ENCODE measurements at places on chromosomes 7 and 10. TPM values are rescaled to one million over a fixed set of nuclear protein-coding genes. Genes with fewer than 3 reads are reported as not detected.

GRCh38 chr7:106344211-106344610 is 59.4 kb upstream of the NAMPT start:
- H3K27ac ChIP-seq, result peak overlapping the region; percentile 34
- no peaks in the 10 kb centered on the region for H3K36me3 ChIP-seq
- ATAC-seq, result no peak
- no peaks in the 10 kb centered on the region for H3K4me1 ChIP-seq

NANOS1 gene
- 16.1 TPM for total RNA-seq

GRCh38 chr10:123587110-123587509 is 79.0 kb upstream of the GPR26 start:
- H3K36me3 ChIP-seq, result no peaks in the 10 kb centered on the region
- H3K4me1 ChIP-seq, result peaks cover 7% of the 10 kb centered on the region
- no peak for ATAC-seq
- no peaks in the 10 kb centered on the region for H3K27me3 ChIP-seq

DNA sequence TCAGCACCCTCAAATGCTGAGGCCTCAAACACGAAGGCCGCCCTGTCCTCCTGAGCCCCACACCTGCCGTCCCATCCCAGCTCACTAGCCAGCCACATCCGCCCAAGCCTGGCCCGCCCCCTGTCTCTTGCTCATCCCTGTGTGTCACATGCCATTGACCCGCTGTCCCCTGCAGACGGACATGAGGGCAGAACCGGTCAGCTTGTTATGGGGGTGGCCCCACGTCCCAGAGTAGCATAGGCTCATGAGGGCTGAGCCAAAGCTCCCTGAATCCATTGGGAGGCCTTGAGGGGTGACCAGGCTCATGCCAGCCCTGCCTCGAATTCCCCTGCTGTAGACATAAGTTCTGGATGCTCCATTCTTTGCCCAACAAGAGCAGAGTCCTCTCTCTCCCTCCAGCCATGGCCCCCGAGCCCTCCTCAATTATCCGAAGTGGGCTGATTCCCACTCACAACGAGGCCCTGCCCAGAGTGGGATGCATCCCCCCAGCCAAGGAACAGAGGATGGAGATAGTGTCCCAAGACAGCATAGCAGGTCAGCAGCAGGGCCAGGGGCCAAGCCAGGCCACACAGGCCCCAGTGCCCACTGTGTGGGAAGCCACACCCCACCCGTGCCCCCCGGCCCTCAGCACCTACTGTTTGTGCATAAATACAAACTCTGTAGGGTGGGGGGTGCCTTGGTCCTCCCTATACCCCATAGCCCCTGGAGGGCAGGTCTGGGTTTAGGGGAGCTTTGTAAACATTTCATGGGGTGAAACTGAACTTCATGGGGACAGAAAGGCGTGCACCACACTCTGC is 42.1 kb downstream of the EBF3 start:
- no peak overlapping the region for H3K4me3 ChIP-seq
- H3K4me1 ChIP-seq, result no peaks in the 10 kb centered on the region
- H3K36me3 ChIP-seq, result no peaks in the 10 kb centered on the region
- peaks cover 4% of the 10 kb centered on the region for H3K27me3 ChIP-seq
- ATAC-seq, result no peak
- no peak overlapping the region for H3K27ac ChIP-seq

FOXK1 gene
- total RNA-seq, result 31.1 TPM

GRCh38 chr7:38825721-38826440 is 83.1 kb downstream of the VPS41 start:
- H3K4me3 ChIP-seq, result no peak overlapping the region
- H3K27ac ChIP-seq, result peak overlapping the region; percentile 59
- ATAC-seq, result peak; percentile 58
- no peaks in the 10 kb centered on the region for H3K36me3 ChIP-seq
- peaks cover 28% of the 10 kb centered on the region for H3K4me1 ChIP-seq
- no peaks in the 10 kb centered on the region for H3K27me3 ChIP-seq

GRCh38 chr10:113954409-113954808 is 89.3 kb upstream of the ADRB1 start:
- no peaks in the 10 kb centered on the region for H3K27me3 ChIP-seq
- H3K27ac ChIP-seq, result peak overlapping the region; percentile 78
- H3K4me3 ChIP-seq, result no peak overlapping the region
- H3K36me3 ChIP-seq, result no peaks in the 10 kb centered on the region

DNA sequence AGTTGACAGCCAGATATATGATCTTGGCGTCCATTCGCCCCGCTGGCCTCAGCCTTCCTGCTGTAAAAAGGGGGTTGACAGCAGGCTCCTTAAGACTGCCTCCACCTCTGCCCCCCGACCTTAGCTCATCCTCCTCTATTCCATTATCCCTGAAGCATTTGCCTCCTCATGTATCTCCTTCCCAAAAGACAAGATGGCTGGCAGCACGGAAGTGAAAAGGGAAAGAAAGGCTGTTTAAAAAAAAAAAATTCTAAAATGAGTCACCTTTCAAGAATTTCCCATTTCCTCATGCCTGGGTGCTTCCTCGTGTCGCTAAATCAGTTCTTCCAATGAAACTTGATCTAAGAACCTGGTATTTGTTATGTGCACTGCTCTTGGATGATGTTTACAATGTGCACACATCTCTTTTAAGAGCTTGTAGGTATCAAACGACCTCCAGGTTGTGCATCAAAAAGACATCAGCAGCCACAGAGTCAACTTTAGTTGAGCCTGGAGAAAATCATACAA is 1.7 kb downstream of the SCRN1 start:
- H3K27me3 ChIP-seq, result no peaks in the 10 kb centered on the region
- H3K36me3 ChIP-seq, result no peaks in the 10 kb centered on the region
- H3K27ac ChIP-seq, result peak overlapping the region; percentile 91
- H3K4me1 ChIP-seq, result peaks cover 46% of the 10 kb centered on the region
- ATAC-seq, result peak; percentile 21

DNA sequence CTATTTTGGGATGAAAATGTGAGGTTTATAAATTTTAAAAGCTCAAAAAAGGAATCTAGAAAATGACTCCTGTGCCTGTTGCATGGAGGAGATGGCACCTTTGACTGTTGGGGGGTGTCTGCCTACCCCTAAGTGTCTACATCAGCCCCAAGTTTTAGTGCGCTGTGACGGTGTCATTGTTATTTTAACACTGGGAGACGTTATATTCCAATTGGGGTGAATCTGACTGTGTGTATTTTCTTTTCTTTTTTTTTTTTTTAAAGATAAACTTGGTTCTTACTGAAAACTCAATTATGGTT is 517 bp downstream of the SRGN start:
- H3K4me1 ChIP-seq, result no peaks in the 10 kb centered on the region
- no peak for ATAC-seq
- peak overlapping the region; percentile 84 for H3K27ac ChIP-seq
- peak overlapping the region; percentile 41 for H3K4me3 ChIP-seq
- H3K36me3 ChIP-seq, result no peaks in the 10 kb centered on the region

ZSWIM8 gene
- total RNA-seq, result 113 TPM

GRCh38 chr7:68958571-68958970 is 639.7 kb upstream of the AUTS2 start:
- no peaks in the 10 kb centered on the region for H3K36me3 ChIP-seq
- ATAC-seq, result no peak
- H3K27ac ChIP-seq, result no peak overlapping the region
- H3K4me1 ChIP-seq, result no peaks in the 10 kb centered on the region
- H3K4me3 ChIP-seq, result no peak overlapping the region
- no peaks in the 10 kb centered on the region for H3K27me3 ChIP-seq

CUBN gene
- 2.8 TPM for total RNA-seq

GRCh38 chr7:138575897-138576428 is 115.9 kb downstream of the TRIM24 start:
- H3K36me3 ChIP-seq, result peaks cover 3% of the 10 kb centered on the region
- H3K27me3 ChIP-seq, result no peaks in the 10 kb centered on the region
- H3K4me1 ChIP-seq, result no peaks in the 10 kb centered on the region
- H3K27ac ChIP-seq, result no peak overlapping the region

TRA2A gene
- total RNA-seq, result 50.0 TPM

ANKRD30A gene
- total RNA-seq, result not detected

DNA sequence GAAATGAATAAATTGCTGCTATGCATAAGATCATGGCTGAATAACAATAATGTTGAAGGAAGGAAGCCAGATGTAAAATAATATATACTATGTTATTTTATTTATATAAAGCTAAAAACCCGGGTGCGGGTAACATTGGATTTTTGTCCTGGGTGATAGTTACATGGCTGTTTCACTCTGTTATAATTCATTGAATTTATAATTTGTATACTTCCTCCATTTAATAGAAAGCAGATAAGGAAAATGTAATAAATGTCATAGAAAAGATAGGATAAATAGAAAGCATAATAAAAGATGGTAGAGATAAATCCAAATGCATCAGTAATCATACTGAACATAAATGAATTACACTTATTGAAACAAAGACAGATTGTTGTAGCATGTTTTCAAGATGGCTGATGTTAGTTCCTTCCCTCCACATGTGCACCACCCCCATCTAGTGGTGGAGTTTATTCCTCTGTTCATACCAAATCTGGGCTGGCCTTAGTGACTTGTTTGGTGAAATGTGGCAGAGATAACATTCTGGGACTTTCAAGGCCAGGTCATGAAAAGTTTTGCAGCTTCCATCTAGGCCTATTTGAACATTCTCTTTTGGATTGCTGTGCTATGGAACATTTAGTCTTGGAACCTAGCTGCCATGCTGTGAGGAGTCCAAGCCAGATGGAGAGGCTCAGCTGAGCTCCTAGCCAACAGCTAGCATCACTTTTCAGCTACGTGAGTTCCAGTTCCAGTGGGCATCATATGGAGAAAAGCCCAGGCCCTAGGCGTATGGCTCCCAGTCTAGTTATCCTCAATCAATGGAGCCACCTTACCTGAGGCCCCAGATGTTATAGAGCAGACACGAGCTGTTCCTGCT is 46.9 kb downstream of the AHCYL2 start:
- H3K4me3 ChIP-seq, result no peak overlapping the region
- ATAC-seq, result no peak
- H3K36me3 ChIP-seq, result peaks cover 9% of the 10 kb centered on the region
- no peaks in the 10 kb centered on the region for H3K4me1 ChIP-seq

CLRN3 gene
- not detected for total RNA-seq

DNA sequence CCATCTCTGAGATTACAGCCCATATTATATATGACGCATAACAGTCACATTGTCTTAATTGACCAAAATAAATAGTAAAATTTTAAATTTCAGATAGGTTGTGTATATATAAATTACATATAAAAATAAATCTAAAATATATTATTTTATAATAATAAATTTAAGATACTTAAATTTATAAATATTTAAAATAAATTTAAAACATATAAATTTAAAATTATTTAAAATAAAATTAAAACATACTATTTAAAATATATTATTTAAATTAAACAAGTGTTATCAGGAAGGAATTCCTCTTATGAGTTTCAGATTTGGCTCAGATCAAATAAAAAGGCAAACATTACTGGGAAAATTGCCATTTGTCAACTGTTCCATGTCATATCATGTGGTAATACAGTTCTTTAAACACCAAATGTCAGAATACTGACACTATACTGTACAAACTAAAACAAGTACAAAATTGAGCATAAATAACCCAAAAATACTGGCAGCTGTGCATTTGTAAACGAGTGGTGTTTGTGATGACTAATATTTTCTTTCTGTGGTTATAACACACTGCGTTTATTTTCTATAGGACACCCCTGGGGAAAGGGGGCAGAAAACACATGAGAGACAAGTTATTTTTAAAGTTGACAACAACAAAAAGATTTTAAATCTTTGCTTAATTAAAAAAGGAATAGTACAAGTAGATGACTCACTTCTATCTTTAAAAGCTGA is 71.3 kb upstream of the DGKB start:
- H3K4me3 ChIP-seq, result no peak overlapping the region
- H3K27ac ChIP-seq, result no peak overlapping the region
- ATAC-seq, result no peak
- no peaks in the 10 kb centered on the region for H3K27me3 ChIP-seq
- H3K4me1 ChIP-seq, result peaks cover 7% of the 10 kb centered on the region

FAM180A gene
- 2.8 TPM for total RNA-seq

DNA sequence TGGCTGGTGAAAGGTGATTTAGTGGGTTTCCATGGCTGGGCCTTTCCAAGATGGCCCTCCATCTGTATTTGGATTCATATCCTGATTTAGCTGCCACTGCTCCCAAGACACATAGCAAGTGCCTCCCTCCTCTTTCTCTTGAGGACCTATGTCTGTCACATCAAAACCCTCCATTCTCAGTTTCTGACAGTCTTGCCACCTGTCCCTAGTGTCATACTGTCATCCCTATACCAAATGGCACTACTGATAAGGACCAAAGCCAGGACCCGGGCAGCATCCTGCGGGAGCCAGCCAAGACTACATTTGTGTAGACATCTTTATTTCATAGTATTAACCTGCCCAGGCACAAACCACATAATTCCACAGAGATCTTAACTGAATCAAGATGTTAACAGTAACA is 34.8 kb downstream of the PNLIPRP2 start:
- H3K27ac ChIP-seq, result no peak overlapping the region
- H3K27me3 ChIP-seq, result peaks cover 15% of the 10 kb centered on the region
- no peak overlapping the region for H3K4me3 ChIP-seq
- H3K4me1 ChIP-seq, result no peaks in the 10 kb centered on the region
- H3K36me3 ChIP-seq, result no peaks in the 10 kb centered on the region

DNA sequence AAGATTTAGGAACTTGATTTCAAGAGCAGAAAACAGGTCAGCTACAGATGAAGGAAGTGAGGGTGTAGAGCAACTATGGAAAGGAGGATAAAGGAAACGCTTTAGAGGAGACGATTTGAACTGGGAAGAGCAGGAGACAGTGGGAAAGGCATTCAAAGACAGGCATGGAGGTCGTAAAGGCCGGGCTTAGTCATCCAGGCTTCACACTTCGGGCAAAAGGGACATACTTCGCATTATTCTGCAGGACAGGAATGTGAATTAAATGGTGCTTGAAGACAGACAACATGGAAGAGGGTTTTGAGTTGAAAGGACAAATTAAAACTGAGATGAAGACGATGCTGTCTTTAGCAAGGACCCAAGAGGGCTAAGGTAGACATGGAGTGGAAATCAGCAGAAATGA is 8.1 kb downstream of the FAM171A1 start:
- no peaks in the 10 kb centered on the region for H3K4me1 ChIP-seq
- H3K27me3 ChIP-seq, result no peaks in the 10 kb centered on the region
- ATAC-seq, result no peak
- H3K27ac ChIP-seq, result no peak overlapping the region
- no peaks in the 10 kb centered on the region for H3K36me3 ChIP-seq
- H3K4me3 ChIP-seq, result no peak overlapping the region

- ATAC-seq, result no peak
- H3K36me3 ChIP-seq, result no peaks in the 10 kb centered on the region
- no peak overlapping the region for H3K4me3 ChIP-seq
- H3K27me3 ChIP-seq, result no peaks in the 10 kb centered on the region
- no peaks in the 10 kb centered on the region for H3K4me1 ChIP-seq
Observed at GRCh38 chr10:79542626-79543025, 17.6 kb downstream of the SFTPA2 start.

GRCh38 chr7:95861041-95861440 is 88.7 kb downstream of the DYNC1I1 start:
- no peaks in the 10 kb centered on the region for H3K36me3 ChIP-seq
- H3K27me3 ChIP-seq, result no peaks in the 10 kb centered on the region
- no peak for ATAC-seq
- H3K27ac ChIP-seq, result no peak overlapping the region
- H3K4me1 ChIP-seq, result no peaks in the 10 kb centered on the region

DNA sequence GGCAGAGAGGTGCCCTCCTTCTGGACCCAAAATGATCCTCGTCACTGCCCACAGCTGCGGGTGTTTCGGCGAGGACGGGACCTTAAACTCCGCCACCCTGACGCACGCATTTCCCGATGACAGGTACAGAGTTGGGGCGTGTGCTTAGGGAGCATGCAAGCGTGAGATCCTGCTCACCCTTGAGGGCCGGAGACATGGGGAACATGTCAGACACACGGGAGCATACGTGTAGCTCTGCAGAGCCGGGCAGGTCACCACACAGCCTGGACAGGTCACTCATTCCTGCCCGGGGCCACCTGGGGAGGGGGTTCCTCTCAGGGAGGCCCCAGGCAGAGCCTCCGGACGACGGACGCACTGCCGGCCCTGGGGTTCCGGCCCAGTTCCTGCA is 57.6 kb upstream of the PDGFA start:
- no peak for ATAC-seq
- no peak overlapping the region for H3K27ac ChIP-seq

Data from gastroesophageal sphincter (tissue), 4 donors.